ENCODE measurements at places on chromosomes 3 and 15. TPM values are rescaled to one million over a fixed set of nuclear protein-coding genes. Genes with fewer than 3 reads are reported as not detected.

The IGSF11 gene
- polyA plus RNA-seq, result 4.5 TPM

The EXD1 gene
- polyA plus RNA-seq, result not detected

The CCR3 gene
- not detected for polyA plus RNA-seq

DNA sequence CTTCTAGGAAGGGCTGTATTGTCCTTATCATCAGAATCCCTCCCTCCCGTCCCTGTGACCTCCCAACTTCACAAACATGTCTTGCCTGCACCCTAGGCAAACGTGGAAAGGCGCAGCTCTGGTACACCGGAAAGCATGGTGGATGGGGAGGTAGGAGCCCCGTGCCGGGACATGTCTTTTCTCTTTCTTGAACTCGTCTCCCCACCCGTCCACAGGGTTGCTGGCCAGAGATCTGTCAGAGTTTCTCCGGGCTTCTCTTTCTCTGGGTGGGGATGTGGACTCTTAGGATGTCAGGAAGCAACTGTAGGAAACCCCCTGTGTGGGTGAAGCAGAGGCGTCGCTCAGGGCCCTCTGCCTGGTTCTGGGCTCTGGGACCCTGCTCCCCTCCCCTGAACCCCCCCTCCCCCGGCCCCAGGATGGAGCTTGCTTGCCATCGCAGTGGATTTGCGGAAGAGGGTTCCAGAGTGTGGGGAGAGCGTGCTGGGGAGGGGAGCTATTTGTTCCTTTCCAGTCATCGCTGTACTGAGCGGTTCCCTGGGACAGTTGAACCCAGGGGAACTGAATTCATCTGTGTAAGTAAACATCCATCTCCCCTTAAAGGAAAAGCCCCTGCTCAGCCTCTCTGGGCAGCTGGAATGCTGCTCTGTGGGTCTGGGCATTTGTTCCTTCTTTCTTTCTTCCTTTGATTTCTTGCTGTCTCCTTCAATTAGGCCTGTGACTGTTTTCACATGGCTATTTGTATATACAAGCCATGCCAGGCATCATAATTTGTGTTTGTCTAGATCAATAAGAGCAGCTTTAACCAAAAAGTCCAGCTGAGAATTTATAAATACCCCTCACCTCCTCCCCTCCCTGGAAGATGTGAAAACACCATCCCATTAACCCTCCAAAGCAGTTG is 72.8 kb downstream of the SMAD3 start:
- DNase-seq, result no peak

DNA sequence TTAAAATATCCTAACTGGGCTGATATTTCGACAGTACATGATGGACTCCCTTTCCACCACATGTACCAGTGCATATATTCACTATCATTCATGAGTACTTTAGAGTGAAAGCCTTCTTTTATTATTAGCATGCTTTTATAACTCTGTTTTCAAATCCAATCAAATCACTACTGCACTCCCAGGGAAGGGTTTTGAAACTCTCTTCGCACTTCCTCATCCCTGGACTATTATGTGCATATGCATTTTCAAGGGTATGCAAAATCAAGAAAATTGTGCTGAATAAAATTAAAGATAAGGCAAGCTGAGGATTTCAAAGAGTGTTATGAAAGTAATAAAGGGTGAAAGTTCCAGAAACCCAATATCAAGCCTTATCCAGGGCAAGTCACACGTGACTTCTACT is 411.4 kb upstream of the PDZRN3 start:
- DNase-seq, result no peak

GRCh38 chr3:141426404-141427034 is 58.2 kb downstream of the ZBTB38 start:
- DNase-seq, result no peak

DNA sequence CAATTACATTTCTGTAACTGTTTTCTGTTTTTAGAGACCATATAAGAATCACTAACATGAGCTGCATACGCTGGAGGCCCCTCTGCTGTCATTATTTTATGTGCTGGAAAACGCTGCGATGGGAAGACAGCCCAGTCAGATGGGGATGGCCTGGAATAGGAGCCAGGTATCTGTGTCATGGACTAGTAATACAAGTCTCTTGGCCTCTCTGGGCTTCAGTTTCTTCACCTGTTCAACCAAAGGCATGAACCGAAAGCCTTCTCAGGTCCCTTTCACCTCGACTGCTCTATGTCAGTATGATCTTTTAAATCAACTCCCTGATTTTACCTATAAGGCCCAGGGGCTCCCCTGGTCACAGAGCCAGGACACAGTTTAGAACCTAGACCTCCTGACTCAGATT is 14.6 kb upstream of the RFTN1 start:
- DNase-seq, result no peak

- DNase-seq, result no peak
These were observed 82.5 kb upstream of the RGMA start for GRCh38 chr15:93171476-93171875.
